ENCODE measurements at places on chromosomes 1 and 21.

DNA sequence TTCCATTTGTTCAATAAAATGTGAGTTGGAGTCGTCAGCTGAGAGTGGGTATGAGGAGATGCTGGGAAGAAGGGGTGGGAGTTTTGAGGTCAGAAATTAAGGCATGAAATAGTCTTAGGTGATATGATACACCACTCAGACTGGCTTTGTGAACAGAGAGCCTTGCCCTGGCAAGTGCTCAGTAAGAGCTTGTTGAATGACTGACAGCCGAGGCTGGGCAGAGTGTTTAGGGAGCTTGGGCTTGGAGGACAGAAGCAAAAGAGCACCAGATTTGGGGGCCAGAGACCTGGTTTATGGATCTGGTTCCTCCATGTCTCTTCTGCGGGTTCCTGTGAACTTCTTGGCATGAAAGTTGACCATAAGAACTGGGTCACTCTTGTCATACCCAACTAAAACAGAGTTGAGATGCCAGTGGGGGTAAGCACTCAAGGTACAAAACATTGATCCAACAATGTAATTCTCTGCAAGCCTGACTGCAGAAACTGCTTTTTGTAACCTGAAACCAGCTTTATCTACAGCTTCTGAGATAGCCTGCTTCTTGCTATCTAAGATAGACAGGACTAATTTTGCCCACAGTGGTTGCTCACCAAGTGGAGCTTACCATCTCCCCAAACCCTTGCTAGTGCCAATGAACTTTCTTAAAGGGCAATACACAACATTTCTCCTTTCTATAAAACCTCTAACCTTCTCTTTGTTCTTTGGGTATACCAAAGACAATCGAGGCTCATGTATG is 126.4 kb downstream of the TENT5C start:
- no peak for DNase-seq

GRCh38 chr1:235735621-235736020 is 86.0 kb upstream of the GNG4 start:
- DNase-seq = no peak

DNA sequence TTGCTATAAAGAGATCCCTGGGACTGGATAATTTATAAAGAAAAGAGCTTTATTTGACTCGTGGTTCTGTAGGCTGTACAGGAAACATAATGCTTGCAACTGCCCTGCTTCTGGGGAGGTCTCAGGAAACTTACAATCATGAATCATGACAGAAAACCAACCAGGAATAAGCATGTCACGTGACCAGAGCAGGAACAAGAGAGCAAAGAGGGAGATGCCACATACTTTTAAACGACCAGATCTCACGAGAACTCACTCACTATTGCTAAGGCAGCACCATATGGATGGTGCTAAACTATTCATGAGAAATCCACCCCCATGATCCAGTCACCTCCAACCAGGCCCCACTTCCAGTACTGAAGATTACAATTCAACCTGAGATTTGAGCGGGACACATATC is 49.8 kb upstream of the RCC1 start:
- no peak for DNase-seq

GRCh38 chr1:55369474-55369873 is 154.3 kb upstream of the USP24 start:
- no peak for DNase-seq

GRCh38 chr1:218164111-218164929 is 120.8 kb upstream of the RRP15 start:
- DNase-seq = no peak

DNA sequence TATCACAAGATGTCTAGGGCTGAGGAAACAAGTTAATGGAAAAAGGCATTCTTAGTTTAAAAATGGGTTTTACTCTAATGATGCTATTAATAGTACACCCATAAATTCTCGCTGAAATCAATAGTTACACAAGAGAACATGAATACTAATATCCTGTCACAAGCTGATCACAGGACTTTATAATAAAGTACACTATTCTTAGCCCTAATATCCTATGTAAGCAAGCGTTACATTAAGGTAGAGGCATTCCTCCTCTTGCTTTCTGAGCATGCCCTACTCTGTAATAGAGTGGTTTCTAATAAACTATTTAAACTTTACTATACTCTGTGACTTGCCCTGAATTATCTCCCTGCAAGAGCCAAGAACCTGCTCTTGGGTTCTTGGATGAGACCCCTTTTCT is 6.5 kb upstream of the PACC1 start:
- no peak for DNase-seq

GRCh38 chr1:114322734-114323133 is 169.1 kb upstream of the SYT6 start:
- no peak for DNase-seq

DNA sequence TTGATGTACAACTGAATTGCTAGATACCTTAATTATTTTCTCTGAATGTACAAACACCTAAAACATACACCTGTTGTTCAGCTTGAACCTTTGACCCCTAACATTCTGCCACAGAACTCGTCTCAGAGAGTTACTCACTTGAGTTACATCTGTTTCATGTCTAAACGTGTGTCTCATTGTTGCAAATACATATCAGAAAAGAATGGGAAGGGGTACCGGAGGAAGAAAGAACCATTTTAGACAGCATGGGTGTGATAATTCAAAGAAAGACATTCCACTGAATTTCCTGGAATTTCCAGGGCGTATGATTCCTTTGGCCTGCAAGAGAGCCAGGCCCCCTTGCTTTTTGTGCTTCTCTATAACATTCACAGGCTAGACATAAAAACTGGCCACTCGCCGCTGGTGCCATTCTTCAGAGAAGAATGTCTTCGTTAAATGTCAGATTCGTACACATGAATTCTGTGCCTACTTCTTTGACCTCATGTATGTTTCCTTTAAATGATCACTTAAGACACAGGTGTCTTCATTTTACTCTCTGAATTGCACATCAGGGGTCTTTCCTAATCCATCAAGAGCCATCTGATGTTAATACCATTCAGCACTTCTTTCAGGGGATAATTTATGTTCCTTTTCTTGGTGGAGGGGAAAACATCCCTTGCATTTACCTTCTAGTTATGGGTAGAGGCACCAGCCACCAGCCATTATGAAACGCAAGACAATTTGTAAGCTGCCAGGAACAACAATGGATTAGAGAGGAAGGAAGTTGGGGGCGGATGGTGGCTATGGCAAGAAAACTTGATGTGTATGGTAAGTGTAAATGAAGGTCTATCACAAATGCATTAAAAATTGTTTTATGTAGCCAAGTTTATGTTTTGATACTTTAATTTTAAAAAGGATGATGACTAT is 12.7 kb downstream of the ATF3 start:
- no peak for DNase-seq

GRCh38 chr1:10836726-10837125 is 40.3 kb upstream of the CASZ1 start:
- no peak for DNase-seq

- DNase-seq = no peak
Measured at GRCh38 chr1:67896826-67897225, 63.6 kb upstream of the GNG12 start.

GRCh38 chr1:217813031-217813430 is 181.9 kb downstream of the SPATA17 start:
- no peak for DNase-seq

- no peak for DNase-seq
Measured at GRCh38 chr1:63698001-63698838, 75.6 kb upstream of the ROR1 start.

- no peak for DNase-seq
Measured at GRCh38 chr21:14084701-14085100, 126.1 kb downstream of the LIPI start.

DNA sequence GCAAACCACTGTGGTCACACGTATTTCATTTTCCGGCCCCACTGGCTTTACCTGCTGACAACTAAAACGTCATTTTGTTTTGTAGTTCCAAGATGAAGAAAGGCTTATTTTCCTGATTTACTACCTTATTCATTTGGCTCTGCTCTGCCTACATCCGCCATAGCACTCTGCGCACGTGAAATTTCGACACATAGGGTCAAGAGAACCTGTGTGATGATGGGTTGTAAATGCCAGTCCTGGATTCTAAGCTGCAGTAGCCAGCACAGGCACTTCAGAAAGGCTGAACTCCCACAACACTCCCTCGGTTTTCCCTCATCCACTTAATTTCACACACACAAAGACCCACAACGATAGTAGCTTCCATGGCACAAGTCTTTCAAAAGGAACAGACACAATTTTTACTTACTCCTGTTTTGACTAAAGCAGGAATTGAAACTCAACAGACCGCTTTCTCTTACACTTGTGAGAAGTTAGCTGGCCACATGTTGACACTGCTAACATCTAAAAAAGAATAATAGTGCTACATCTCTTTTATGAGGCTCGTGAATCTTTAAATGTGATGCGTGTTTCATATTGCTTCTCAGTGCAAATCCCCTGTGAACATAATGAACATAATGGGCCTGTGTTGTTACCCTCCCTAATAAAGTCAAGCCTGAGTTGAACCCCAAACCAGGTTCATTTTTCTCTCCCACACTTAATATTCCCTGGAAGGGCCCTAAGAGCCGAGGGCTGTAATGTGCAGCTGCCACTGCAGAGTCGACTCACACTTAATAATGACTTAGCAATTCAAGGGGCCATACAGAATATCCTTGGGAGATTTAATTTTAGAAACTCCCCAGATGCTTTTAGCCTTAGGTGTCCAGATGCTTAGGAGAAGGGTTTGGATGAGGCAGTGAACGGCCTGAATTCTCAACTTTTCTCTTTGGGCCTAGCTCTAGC is 1.5 kb upstream of the RUNX1 start:
- DNase-seq = no peak

GRCh38 chr1:171061425-171062143 is 29.1 kb upstream of the FMO3 start:
- no peak for DNase-seq

DNA sequence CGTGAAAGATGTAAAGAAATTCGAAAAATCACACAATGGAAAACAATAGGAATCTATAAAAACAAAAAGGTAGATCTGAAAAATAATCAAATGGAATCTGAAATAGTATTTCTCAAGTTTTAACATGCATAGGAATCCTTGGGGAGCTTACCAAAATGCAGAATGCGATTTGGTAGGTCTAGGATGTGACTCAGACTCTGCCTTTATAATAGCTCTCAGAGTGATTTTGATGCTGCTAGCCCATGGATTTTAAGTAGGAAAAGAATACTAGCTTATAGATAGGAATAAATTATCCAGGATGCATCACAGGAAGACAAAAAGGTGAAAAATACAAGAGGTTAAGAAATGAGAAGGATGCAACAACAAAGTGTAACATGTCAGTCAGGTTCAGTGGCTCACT is 14.1 kb upstream of the RABGGTB start:
- no peak for DNase-seq

GRCh38 chr1:75559136-75559535 is 51.8 kb downstream of the SLC44A5 start:
- DNase-seq = no peak

DNA sequence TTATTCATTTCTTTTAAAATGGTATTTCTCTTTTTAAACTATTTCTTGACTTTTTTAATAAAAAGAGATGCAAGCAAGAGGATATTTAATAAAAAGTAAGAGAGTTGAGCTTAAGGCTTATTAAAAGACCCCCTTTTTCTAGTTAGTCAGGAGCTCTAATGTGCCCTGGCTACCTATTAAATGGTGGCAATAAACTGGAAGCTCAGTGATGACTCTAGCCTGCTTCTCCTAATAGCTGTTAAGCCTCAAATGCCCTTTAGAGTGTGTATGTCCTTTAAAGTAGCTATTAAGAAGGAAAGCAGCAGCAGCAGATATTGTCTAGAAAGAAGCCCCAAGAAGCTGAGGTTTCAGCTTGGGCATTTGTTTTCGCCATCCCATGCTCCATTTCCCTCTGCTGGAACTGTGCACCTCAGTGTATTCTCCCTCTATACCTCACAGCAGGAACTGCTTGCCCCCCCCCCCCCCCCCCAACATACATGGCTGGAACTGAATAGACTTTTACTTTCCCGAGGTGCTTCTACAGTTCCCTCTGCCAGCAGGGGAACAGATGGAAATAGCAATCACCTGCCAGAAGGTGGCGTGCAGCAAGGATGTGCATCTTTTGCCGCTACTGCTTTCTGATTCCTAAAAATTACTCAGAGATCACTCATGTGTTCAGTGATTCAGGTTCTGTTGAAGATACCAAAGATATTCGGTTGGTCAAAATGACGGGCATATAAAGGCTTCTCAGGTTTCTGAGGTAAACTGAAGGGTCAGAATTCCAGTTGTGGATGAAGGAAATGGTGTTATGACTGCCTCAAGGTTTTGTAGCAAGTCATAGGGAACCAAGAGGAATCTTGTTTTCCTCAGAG is 2.5 kb downstream of the RGS4 start:
- no peak for DNase-seq

GRCh38 chr1:245893025-245893424 is 614.1 kb downstream of the SMYD3 start:
- no peak for DNase-seq

DNA sequence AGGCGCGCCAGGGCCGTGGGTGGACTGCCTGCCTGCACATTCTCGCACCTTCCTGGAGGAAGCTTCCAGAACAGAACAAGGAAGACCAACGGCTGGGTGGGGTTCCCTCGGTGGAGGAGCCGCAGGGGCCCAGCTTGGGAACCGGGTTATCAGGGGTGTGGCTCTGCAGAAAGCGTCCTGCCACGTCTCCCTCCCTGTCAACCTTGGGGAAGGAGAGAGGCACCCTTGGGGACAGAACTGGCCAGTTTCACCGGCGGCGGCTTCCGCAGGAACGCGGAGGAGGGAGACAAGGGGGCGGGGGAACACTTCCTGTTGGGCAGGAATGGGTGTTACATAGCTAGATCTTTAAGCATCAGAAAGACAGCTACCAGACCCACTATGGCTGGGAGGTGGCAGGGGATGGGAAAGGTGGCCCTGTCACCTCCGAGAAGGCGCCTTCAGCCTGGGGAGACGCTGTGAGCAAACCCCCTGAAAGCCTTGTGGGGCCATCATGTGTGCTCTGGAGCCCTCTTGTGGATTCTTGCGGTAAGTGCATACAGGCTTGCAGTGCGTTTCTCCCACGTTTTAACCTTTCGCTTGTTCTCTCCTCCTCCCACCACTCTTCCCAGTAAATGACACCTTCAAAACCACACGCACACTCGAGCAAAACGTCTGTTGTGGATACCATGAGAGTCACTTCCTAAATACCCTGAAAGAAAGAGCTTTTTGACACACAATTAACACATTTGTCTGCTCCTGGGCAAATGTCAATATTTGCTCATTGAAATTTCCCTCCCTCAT is 3.8 kb upstream of the PLEKHA6 start:
- DNase-seq = peak; percentile 42
